CD4-positive, alpha-beta T cell treated with Interleukin-21 for 1 hour (primary cell): ENCODE measurements at places on chromosomes 4 and X.
A peak's percentile ranks its signal among the peaks of the same experiment; 100 is the strongest.

DNA sequence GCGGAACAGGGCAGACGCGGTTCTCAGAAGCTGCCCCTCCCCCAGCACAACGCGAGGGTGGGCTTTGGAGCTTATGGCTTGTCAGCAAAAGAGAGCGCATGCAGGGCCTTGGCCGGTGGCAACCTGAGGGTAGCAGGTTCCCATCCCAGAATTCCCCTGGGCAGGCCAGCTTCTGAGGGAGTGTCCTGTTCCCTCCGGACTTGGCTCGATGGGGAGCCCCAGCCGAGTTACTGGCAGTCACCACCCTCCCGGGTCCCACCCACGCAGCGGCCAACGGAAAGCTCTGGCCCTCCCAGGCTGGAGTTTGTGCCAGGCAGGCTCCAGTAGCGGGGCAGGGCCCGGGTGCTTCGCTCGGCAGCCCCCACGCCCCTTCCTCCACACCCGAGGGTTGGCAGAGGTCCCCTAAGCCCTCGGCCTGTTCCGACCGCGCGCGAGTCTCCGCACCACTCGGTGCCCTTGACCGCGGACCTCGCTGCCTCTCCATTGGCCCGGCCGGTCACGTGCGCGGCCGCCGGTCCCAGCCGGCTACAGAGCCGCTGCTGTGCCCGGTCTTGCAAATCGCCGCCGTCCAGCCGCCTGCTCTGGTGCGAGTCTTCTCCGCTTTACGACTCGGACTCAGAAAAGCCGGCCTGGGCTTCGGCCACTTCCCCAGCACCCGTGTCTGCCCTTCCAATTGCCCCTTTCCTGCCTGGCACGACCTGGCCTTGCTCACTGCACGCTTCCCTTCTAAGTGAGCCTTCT lies 20.9 kb upstream of the MTM1 start:
- no peak for DNase-seq

GRCh38 chrX:35380808-35381700 lies 417.1 kb upstream of the MAGEB16 start:
- no peak for DNase-seq

- no peak for DNase-seq
Measured at GRCh38 chr4:159096434-159096833, 6.4 kb upstream of the RAPGEF2 start.

- peak; percentile 27 for DNase-seq
Measured at GRCh38 chr4:128917781-128918180, 108.3 kb downstream of the JADE1 start.

GRCh38 chr4:77344001-77344400 lies 187.0 kb downstream of the CCNG2 start:
- no peak for DNase-seq
